Stimulated activated CD4-positive, alpha-beta T cell treated with anti-CD3 and anti-CD28 coated beads, TNF-alpha, amount 100 ng/mL, for 48 hours (primary cell): ENCODE measurements at places on chromosomes 7 and 10.

GRCh38 chr10:96753956-96754355, 33.6 kb upstream of the PIK3AP1 start:
- no peak for DNase-seq

- DNase-seq, result no peak
Observed at GRCh38 chr10:5356302-5356763, 8.4 kb upstream of the UCN3 start.

- DNase-seq, result no peak
Observed at GRCh38 chr10:132889556-132889955, 52.8 kb downstream of the CFAP46 start.

- DNase-seq, result no peak
Observed at GRCh38 chr7:38385682-38386081, 112.2 kb upstream of the TARP start.

DNA sequence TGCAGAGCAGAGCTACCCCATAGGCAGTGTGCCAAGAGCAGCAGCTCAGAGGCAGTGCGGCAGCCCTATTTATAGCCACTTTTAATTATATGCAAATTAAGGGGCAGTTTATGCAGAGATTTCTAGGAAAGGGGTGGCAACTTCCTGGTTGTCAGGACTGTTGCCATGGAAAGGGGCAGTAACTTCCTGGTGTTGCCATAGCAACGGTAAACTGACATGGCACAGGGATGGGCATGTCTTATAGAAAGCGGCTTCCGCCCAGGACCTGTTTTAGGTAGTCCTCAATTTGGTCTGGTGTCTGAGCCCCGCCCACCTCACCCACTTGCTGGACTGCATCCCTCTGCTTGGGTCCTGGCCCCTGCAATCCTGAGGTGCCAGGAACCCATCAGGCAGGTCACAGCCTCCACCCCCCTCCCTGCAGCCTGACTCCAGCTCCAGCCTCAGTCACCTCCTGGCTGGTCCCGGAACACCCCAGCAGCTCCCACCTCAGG, 115.8 kb downstream of the TMEM130 start:
- no peak for DNase-seq

DNA sequence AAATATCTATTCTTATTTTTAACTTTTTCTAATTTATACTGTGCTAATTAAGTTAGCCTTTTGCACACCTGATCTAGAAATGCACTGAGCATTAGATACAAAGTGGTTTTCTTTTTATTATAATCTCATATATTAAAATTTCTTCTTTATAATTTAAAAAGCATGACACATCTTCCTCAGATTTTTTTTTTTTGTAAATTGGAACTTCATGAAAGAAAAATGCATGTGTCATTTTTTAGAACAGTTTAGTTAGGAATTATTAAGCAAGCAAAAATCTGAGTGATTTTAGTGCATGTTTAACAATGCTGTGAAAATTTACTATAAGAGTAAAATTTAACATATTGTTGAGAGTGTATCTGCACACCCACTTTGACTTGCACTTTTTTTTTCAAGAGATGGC, 367.9 kb downstream of the TFEC start:
- DNase-seq, result no peak

DNA sequence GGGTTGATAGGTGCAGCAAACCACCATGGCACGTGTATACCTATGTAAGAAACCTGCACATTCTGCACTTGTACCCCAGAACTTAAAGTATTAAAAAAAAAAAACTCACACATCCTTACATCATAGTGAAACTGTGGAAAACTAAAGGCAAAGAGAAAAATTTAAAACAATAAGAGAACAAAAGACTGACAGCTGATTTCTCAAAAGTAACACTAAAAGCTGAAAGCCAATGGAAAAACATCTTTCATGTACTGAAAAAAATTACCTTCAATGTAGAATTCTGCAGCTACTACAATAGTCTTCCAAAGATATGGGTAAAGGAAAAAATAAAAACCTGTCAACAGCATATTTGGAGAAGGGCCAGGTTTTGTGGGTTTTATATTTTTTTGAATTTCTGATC, 729.1 kb upstream of the NRP1 start:
- no peak for DNase-seq

DNA sequence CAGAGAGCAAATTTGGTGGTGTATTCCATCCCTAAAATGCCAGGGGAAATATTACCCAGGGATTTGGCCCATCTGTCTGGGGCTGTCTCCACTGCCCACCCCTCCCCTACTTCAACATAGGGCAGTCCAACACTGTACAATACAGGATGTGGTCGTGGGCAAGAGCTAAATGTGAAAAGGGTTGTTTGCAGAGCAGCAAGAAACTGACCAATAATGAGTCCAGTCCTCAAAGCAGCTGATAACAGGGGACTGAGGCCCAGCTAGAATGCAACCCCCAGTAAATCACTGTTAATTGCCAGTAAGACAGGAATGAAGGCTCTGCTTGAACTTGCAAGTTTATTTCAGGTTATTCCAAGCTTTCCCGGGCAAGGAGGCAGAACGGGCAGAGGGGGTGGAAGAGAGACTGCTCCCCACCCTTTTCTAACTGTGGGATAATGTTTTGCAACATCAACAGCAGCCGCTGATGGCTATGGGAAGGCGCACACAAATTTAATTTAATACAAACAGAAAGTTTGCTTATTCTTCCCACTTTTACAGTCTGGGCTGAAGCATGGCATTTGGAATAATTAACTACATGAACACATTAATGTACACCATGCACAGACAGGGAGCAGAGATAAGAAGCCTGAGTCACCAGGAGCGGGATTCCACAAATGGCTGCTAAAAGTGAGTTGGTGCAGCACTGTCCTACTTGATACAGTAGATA, 36.8 kb downstream of the AFAP1L2 start:
- no peak for DNase-seq

DNA sequence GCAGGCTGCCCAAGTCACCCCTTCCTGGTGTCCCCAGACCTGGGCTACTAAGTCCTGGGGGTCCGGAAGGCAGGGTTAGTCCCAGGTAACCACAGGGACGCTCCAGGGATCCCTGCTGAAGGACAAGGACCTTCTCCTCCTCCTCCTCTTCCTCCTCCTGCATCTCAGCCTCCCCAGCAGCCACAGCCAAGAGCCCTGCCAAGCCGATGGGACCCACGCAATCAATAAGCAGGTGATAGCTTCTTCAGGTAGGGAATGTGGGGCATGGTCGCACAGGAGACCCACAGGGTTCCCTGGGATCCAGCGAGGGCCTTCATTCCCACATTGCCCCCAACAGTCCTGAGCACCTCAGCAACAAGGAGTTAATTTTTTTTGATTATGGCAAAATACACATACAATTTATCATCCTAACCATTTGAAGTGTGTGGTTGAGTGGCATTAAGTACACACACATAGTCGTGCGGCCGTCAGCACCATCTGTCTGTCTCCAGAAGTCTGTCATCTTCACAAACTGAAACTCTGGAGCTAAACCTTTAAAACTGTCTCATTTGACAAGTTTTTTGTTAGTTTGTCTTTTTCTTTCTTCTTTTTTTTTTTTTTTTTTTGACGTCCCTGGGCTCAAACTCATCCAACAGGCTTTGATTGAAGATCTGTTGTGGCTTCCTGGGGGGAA, 12.1 kb downstream of the CRYGN start:
- DNase-seq, result no peak

DNA sequence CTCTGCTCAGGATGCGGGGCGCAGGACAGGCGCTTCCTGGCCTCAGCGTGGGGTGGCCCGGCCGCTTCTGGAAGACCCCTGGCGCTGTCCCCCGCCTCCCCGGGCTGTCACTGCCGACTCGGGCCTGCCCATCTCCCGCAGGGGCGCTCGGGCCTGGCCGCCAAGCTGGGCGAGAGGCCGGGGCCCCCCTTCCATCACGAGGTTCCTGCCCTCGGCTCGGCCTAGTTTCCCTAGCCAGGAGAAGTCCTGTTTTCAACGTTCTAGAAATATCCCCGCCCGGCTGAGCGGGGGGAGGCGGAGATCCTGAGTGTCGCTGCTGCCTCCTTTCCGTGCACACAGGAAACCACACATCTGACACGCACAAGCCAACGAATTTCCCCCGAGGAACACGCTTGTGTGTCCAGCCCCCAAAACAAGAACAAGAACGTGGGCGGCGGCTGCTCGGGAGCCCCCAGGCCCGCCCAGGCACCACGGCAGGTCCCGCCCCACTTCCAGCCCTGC, 33.7 kb downstream of the AP5Z1 start:
- DNase-seq, result no peak

DNA sequence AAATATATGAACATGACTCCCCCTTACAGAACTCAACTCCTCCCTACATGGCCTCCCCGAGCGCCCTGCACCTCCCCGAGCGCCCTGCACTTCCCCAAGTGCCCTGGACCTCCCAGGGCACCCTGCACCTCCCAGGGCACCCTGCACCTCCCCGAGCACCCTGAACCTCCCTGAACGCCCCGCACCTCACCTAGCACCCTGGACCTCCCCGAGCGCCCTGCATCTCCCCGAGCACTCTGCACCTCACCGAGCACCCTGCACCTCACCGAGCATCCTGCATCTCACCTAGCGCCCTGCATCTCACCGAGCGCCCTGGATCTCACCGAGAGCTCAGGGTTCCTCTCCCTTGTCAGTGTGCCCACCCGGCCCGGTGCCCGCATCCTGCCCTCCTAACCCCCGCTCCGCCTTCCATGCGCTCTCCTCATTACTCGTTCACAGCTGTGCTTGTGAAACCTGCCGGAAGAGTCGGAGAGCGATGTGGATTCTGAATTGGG, 134.3 kb downstream of the ACTR3B start:
- DNase-seq, result no peak

DNA sequence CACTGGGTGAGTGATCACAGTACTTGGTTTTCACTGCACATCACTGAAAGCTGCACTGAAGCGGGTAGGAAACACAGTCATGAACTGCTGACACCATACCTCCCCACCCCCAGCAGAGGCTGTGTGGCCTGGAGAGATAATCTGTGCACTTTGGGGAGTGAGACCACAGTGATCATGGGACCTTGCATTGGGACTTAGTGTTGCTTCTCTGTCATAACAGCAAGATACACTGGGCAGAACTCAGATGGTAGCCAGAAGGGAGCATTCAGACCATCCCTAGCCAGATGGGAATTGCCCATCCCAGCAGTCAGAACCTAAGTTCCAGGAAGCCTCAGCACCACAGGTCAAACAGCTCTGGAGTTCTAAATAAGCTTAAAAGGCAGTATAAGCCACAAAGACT, 346.4 kb upstream of the TMEM229A start:
- DNase-seq, result no peak

GRCh38 chr10:8034466-8035005, 20.0 kb upstream of the GATA3 start:
- DNase-seq, result no peak

DNA sequence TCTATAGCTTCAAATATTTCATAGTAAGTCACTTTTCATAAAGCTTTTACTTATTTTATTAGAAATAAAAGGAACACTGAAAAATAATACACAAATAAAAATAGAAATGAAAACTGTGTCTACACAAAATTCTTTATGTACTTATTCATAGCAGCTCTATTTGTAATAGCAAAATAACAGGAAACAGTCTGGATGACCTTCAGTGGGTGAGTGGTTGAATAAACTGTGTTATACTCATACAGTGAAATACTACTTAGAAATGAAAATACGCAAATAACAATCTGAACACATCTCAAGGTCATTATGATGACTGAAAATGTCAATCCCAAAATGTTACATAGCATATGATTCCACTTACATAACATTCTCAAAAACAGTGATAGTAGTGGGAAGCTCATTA, 138.7 kb upstream of the PCLO start:
- no peak for DNase-seq

DNA sequence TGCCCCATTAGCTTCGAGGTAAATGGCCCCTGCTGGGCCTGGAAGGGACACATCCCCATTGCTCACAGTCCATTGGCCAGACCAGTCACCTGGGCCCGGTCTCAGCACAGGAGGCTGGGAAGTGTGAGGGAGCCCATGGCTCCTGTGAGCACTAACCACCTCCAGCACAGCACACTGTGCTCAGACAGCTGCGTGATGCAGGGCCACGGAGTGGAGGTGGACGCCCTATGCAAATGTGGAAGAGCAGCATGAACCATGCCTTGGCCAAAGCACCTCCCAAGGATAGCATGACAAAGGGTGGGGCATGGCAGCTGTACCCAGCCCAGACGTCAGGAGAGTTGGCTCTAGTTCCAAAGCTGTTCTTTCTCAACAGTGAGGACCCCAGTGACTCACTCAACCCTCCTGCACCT, 120.1 kb upstream of the ZMIZ1 start:
- no peak for DNase-seq
